ENCODE measurements at places on chromosomes 5 and 9.

GRCh38 chr5:35198686-35199085 is 31.6 kb downstream of the PRLR start:
- DNase-seq, result no peak

GRCh38 chr9:137163365-137163715 is 6.5 kb downstream of the LRRC26 start:
- no peak for DNase-seq

DNA sequence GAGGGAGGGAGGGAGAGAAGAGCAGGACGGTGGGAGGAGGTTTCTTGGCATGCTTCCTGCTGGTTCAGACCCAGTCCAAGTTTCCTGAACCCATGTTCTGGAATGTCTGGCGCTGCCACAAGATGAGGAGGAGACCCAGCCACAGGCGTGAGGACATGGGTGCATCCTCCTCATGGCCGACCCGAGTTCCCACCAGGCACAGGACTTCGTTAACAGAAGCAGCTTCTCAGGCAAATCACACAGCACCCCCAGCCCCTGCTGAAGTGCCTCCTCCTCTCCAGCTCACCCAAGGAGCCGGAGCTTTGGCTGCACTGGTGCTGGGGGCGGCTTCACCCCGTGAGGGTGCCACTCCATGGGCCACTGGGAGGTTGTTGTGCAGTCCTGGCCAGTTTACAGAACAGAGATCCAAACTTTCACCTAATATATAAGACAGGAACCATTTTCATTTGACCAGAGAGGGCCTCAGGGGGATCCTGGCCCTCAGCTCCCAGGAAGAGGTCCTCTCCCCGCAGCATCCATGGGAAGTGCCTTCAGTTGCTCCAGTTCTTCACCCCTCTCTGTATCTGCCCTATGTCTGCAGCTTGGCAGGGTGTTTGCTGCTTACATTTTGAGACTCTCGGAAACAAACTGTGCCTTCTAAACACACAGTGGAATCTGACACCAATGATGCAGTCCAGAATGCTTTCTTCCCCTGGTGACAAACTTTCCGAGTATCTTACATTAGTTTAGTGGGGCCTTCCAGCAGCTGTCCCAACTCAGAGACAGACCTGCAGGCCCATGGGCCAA is 10.2 kb upstream of the NKD2 start:
- DNase-seq, result no peak

DNA sequence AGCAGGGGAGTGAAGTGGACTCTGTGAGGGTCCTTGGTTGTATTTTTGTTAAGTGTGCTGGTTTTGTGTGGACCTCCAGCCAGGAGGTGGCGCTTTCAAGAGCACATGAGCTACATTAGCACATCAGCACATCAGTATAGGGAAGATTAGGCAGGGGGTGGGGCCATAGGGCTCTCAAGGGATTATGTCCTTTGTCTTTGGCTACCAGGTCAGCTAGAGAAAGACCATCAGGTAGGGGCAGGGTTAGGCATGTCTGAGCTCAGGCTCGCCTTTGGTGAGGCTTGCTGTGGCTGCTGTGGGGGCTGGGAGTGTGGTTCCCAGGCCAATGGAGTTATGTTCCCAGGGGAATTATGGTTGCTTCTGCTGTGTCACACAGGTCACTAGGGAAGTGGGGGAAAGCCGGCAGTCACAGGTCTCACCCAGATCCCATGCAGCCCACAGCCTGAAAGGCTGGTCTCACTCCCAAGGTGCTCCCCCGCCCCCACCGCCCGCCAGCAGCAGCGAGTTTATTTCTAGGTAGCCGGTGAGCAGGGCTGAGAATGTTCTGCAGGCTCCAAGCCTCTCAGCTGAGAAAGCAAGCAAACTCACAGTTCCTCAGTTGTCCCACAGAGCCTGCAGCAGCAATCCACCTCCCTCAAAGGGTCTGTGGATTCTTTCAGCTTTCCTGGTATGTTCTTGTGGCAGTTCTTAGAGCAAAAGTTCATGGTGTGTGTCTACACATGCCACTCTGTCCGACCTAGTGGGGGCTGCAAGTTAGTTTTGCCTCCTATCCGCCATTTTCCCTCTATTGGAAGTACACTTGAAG is 13.7 kb downstream of the OR1J1 start:
- no peak for DNase-seq

DNA sequence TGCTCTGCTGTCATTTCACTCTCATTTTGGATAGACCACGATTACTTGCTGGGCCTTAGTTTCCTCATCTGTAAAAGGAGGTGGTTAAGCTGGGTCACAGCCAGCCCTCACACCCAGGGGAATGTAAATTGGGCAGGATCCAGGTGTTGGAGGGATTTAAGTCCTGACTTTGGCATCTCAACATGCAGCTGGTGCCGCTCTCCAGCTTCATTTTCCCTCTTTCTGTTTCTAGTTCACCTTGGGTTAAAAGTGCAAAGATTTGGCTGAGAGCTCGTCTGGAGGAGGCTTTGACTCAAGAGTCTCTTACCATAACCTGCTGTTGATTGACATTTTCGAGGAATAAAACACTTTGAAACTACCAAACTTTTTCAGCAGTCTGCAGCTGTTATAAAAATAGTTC is 144.3 kb upstream of the DHFR start:
- no peak for DNase-seq

DNA sequence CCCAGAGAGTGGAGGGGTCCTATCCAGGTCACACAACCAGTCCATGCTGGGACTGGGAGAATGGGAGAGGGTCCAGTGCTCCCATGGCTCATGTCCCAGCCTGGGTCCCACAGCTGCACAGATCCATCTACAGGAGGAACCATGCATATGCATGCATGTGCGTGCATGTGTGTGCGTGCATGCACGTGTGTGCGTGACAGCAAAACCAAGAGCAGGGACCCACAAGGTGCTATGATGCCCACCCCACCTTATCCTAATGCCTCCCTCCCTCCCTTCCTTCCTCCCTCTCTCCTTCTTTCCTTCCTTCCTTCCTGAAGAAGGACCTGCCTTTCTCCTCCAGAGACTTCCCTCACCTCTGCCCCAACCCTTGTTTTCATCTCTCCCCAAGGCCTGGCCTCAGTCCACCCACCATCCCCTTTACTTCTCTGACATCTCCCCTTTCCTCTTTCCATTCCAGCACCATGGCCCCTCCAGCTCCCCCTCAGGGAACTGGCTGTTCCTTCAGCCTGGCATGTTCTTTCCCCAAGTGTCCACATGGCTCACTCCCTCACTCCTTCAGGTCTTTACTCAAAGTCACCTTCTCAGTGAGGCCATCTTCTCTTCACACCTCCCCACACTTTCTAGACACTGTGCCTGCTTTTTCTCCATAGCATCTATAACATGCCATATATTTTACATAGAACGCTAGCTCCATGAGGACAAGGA is 21.8 kb downstream of the AQP7 start:
- DNase-seq, result no peak

GRCh38 chr5:362189-362588 is 40.7 kb downstream of the AHRR start:
- DNase-seq, result no peak

GRCh38 chr9:77956555-77956954 is 75.1 kb downstream of the GNAQ start:
- no peak for DNase-seq

DNA sequence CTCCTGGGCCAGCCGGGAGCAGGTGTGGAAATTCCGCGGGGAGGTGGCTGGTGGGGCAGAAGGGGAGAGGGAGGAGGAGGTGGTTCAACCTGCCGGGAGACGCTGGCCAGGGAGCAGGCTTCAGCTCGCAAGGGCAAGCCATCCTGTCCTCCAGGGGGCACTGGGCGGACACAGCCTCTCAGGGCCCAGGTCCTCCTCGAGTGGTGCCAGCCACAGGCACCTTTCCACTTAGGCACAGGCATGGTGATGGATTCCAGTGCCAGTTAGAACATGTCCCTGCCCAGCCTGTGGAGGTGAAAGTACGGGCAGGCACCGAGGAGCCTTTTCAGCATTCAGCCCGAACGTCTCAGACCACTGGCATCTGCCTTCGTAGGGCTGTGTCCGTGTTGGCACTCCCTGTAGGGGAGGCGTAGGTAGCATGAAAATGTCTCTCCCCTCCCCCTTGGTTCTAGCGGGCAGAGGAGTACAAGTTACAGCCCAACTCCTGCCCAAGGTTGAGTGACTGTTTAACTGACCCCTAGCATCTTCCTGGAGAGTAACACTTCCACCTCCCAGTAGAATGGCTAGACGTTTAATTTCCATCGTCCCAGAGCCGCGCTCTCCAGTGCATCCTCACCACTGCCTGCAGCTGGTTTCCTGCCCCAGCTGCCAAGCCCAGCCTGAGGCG is 48.9 kb downstream of the DAB2IP start:
- DNase-seq, result no peak

- DNase-seq, result no peak
Measured at GRCh38 chr5:150144246-150144801, 11.3 kb downstream of the PDGFRB start.

DNA sequence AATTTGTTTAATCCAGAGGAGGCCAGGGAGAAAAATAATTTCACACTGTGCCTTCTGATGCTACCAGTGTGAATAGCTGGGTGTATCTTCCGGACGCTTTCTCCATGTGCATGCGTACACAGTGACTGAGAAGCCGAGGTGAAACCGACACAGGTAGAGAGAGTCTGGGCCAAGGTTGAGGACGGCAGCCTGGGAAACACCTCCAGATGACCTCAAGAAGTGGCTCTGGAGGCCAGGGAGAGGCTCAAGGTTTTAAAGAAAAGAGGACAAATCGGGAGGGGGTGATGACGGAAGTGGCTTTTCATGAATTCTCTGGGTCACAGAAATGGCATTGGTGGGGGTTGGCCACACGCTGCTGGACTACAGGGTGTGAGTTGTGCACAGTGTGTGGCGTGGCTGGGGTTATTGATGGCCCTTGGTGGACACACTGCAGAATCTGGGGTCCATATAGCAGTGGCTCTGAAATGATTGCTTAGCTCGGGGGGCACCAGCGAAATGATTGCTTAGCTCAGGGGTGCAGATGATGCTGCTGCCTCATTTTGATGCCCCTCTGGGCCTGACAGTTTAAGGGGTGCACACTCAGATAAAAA is 34.1 kb upstream of the LRRC14B start:
- no peak for DNase-seq

DNA sequence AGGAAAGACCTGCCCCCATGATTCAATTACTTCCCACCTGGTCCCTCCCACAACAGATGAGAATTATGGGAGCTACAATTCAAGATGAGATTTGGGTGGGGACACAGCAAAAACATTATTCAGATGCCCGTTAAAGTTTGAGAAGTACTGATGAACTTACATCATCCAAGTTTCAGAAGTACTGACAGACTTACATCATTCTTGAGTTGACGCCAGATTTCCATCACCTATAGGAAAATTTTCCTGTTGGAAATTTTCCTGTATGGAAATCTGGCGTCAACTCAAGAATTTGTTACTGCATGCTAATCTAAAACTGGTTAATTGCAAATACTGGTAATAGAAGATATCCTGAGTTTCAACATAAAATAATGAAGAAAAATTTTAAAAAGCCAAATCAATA is 975.9 kb downstream of the MAT2B start:
- no peak for DNase-seq

Data from activated CD4-positive, alpha-beta T cell treated with anti-CD3 and anti-CD28 coated beads, Interleukin-2, amount 50 U/mL, for 24 hours (primary cell).